Eye (tissue), 1 donor: ENCODE measurements at places on chromosomes 1 and 21.

DNA sequence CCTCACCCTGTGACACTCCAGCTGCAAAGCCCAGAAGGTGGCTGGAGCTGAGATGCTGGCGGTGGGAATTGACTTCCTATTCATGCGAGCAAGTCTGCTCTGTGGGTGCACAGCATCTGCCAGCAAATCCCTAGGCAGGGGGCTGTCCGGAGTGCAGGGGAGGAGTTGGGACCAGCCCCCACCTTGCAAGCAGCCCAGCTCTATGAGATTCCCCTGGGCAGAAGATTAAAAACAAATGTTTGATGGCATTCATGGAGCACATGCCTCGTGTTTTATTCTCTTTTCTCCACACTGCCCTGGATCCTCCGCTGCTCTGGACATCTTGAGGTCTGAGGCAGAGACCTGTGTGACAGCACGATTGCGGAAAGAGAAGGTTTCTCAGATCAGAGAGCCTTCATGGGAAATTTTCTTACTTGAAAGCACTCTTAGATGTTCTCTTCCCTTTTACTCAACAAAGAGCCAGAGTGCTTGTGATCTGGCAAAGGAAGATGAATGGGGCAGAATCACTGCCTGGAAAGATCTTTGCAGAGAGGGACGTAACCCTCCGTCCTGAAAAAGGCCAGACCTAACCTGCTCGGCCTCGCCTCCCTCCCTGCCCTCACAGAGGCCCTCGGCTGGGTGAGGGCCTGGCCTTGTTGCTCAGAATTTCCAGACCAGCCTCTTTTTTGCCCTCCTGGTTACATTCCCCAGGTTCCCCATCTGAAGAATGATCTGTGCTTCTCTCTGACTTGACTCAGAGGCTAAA, 597.1 kb downstream of the KIF26B start:
- peak; percentile 58 for DNase-seq

DNA sequence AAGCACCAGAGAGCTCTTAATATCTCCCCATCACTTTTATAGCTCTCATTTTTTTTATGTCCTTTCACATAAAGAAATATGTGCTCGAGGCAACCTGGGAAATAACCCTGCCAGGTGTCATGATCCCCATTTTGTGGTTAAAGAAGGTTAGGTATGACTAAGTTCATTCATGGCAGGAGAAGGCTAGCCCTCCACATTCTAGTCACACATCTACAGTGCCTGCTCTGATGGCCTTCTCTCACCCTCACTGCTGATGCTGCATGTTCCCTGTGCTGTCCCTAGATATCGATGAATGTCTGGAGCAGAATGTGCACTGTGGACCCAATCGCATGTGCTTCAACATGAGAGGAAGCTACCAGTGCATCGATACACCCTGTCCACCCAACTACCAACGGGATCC, 187.5 kb downstream of the TPR start:
- no peak for DNase-seq

DNA sequence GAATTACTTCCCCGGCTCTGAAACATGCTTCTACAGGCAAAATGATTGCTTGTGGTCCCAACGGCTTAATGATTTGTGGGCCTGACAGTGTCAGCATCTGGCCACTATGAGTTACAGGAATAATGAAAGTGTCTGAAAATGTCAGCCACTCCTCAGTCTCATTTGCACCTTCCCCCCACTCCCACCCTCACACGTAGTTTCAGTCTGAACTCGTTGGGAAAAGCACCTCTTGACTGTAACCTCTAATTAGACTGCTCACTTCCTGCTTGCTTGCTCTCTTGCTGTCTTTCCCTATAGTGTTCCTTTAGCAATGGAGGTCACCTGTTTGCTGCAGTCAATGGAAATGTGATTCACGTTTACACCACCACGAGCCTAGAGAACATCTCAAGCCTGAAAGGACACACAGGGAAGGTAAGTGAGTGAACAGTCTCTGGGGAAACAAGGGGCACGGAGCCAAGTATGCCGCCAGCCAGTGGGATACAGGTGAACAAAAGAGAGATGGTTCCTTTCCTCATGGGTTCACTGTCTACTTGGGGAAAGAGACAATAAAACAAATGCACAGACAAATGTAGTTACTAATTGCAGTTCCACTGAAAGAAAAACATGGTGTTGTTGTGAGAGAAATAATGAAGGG, 27.1 kb downstream of the CFAP57 start:
- DNase-seq, result no peak

- DNase-seq, result no peak
Measured at GRCh38 chr1:47972864-47973432, 24.2 kb downstream of the TRABD2B start.

GRCh38 chr21:27450216-27450615, 483.3 kb upstream of the ADAMTS5 start:
- no peak for DNase-seq

GRCh38 chr1:171743081-171743870, 1.4 kb upstream of the VAMP4 start:
- peak; percentile 48 for DNase-seq
